ENCODE measurements at places on chromosomes 11 and 22.
A peak's percentile ranks its signal among the peaks of the same experiment; 100 is the strongest.

DNA sequence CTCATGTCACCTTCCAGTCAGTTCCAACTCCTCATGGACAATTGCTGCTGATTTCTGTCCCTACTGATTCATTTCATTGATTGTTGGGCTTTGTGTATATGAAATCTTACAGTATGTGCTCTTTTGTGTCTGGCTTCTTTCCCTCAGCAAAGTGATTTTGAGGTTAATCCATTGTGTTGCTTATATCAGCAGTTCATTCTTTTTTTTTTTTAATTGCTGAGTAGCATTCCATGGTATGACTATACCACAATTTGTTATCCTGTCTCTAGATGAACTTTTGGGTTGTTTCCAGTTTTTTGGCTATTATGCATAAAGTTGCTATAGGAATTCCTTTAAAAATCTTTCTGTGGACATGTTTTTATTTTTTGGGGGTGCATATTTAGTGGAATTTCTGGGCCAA is 59.9 kb downstream of the NXPE1 start:
- no peak for DNase-seq

DNA sequence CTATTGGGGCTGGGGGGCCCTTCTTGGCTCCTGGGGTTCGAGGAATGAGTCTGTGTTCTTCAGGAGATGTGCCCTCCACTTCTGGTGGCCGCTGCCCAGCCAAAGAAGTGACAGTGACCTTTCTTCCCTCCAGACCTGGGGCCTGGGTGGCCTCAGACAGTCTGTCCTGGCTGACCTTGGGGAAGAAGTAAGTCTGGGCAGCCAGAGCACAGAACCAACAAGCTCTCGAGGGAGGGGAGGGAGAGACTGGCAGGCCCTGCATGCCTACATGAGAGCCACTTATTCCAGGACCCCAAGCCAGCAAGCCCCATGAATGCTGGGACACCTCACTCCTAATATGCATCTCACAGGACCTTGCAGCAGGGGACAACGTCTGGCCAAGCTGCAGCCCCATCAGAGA is 27.1 kb upstream of the STK33 start:
- DNase-seq: no peak

GRCh38 chr11:2483426-2483825 is 38.6 kb downstream of the KCNQ1 start:
- DNase-seq: no peak

DNA sequence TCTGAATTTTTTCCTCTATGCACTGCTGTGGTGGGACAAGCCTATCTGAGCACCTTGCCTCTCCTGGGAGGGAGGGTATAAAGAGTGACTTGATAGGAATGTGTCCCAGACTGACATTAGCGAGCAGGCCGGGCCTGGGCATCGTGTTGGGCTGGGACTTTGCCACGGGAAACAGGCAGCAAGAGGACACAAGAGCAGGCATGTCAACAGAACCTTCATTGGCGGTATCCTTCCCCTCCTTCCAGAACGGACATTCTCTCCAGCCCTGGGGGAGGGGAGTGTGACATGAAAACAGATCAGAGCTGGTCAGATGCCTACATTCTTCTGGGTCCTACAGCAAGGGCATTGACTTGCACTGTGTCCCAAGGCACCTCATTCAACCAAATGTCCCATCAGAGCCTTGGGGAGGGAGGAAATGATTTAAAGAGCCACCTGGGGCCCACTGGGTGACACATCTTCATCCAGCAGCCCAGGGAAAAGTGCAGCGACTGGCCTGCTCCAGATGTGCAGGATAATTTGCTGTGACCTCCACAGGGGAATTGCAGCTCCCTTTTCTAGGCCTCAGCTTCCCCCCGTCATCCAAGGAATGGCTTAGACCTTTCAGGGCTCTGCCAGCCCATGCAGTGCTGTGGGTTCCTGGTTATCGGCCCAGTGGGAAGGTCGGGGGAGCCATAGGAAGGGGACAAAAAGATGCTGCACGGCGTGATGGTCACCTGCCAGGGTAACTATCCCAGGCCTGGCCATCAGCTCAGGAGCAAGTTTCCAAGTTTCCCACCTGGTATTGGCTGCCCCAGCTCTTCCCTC is 21.8 kb upstream of the UVRAG start:
- DNase-seq: no peak

DNA sequence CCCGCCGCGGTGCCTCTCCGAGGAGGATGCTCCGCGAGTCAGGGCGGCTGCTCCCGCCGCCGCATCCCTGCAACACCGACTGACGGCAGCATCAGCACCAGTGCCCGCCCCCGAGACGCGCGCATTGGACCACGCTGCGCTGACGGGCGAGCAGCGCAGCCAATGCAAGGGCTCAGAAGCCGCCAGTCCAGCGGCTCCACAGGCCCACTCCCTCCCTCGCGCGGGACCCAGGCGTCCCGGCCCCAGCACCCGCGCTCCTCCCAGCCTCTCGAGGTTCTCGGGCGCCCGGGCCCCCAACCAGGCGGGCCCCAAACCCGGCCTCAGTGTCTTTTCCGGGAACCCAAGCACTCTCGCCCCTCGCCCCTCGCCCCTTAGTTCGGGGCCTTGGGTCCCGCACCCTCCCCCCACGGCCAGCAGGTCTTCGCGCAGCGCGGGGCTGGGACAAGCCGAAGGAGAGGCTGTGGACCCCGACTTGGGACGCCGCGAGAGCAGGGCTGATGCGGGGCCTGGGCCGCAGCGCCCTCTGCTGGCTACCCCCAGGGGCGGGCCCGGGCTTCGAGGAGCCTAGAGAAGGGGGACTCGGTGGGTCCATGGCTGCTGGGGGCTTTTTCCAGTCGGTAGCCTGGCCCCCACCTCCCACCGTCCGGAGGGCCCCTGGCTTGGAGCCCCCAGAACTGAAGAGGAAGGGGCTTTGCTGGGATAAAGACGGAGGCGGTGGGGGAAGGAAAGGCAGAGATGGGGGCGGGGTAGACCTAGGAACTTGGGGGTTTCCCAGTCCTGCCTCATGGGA is at the start of gene NRXN2:
NRXN2 (minus strand) TSS at position 81 of the 790 bp plus-strand sequence. CDS start 9,498 bp downstream, outside the sequence.
- peak; percentile 97 for DNase-seq

GRCh38 chr11:27115051-27115650 is 74.5 kb downstream of the BBOX1 start:
- DNase-seq: no peak

DNA sequence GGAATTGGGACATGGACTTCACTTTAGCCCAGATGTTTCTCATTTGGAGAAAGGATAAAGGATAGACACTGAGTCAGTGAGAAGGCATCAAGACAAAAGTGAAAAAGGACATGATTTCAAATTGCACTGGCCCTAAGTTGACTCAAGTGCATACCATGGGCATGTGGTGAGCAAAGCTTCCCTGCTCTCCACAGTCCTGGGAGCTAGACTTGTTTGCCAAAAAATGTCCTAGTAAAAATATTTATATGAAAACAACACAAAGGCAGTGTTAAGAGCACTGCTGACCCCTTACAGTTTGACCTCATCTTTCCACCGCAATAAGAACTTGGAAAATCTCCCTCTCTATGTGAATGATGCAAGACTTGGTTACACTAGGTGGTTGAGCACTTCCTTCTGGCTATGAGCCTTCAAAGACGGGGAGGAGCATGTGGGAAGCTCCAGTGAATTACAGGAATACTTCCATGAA is 46.5 kb upstream of the FIBIN start:
- DNase-seq: no peak

GRCh38 chr11:1351278-1351937 is 38.3 kb upstream of the BRSK2 start:
- DNase-seq: peak; percentile 12

DNA sequence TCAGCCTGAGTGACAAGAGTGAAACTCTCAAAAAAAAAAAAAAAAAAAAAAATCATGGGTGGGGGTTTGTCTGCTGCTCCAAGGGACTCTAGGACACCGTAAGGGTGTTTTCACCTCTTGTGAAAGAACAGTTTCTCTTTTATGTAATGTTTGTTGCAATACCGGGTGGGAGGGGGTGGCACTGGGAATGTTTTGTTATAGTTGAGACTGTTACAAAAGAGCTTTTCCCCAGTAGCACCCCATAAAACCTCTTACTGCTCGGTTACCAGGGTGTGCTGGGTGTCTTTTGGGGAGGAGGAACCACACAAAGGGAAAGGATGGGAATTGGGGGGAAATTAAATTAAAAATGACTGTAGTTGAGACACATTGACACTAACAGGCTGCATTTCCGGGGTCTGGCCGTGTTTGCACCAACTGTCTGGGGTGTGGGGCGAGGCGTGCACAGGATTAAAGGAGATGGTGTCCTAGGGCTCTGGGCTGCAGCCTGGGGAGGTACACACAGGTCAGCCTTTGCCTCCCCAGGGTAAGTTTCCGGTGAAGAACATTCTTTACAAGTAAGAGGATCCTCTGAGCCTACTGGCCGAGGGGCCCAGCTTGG is 1.6 kb downstream of the NFAM1 start:
- DNase-seq: no peak

DNA sequence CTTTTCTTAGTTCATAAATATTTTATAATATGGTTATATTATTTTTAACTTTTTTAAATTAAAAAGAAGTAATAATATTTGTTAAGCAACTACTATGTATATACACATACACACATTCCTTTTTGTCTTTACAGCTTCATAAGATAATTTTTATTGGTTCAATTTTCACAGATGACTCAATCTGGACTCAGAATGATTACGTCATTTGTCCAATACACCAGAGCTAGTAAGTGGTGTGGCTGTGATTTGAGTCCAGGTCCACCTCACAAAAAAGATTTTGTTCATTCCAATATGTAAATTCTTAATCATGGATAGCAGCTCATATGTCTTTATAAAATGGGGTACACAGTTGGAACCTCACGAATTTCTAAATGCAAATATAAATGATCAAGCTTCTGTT is 1014.5 kb downstream of the DLG2 start:
- DNase-seq: no peak

DNA sequence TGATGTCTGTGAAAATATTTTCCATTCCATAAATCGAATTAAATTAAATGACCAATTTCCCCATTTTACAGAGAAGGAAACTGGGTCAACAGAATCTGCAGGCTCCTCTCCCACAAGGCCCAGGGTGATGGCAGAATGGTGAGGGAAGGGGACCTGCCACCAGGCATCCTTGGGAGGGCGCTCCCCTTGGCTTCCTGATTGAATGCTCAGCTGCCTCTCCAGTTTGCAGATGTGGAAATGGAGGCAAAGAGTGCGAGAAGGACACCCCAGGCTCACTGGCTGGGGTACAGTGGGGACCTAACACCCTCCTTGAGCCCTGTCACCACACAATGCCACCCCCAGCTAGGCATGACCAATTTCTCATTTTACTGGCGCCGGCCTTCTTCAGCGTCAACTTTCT is 28.5 kb upstream of the CSNK1E start:
- DNase-seq: no peak

DNA sequence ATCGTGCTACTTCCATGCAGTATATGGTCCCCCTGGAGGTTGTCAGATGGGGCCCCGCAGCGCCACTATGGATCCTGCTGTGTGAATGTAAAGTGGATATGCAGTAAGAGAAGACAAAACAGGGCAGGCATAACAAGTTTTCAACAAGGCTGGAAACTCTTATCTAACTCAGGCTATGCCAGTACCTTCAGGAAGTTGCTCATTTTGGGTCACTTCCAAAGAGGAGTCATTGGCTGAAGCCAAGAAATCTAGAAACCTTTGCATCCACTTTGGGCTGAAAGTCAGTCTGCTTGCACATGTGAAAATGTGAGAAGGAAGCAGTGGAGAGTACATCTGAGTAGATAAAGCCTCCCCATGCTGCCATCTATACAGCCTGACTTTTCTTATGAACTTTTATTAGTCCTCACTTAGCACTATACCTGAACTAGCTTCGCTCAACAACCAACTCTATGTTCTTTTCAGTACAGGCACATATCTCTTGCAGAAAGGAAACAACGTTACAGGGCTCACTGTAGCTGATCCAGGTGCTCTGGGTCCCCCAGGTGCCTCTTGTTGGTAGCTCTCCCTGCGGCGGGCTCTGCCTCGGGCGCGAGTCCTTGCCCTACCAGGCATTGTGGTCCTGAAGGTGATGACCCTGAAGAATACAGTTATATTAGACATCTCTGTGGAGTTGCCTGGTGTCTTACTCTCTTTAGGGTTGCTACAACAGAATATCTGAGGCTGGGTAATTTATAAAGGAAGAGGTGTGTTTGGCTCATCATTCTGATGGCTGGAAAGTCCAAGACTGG is 12.4 kb downstream of the PIWIL3 start:
- DNase-seq: no peak

GRCh38 chr11:68724293-68724692 is 27.0 kb downstream of the TESMIN start:
- no peak for DNase-seq

- DNase-seq: no peak
Observed at GRCh38 chr11:41720761-41721160, 261.3 kb upstream of the LRRC4C start.

DNA sequence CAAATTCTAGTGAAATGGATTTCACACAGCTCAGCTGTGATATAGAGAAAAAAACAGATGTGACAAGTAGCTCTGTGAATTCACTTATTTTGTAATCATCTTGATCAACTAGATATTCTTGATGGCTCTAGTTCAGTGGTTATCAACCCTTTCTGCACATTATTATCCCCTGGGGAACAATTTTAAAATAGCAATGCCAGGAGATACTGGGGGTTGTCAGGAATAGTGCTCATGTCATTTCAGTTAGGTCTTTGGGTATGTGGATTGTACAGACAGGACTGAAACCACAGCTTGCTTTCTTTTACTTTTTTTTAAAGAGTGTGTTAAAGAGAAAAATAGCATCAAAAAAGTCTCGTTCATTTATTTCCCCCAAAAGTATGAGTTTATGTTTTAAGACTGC is 269.0 kb upstream of the PDGFD start:
- DNase-seq: no peak

DNA sequence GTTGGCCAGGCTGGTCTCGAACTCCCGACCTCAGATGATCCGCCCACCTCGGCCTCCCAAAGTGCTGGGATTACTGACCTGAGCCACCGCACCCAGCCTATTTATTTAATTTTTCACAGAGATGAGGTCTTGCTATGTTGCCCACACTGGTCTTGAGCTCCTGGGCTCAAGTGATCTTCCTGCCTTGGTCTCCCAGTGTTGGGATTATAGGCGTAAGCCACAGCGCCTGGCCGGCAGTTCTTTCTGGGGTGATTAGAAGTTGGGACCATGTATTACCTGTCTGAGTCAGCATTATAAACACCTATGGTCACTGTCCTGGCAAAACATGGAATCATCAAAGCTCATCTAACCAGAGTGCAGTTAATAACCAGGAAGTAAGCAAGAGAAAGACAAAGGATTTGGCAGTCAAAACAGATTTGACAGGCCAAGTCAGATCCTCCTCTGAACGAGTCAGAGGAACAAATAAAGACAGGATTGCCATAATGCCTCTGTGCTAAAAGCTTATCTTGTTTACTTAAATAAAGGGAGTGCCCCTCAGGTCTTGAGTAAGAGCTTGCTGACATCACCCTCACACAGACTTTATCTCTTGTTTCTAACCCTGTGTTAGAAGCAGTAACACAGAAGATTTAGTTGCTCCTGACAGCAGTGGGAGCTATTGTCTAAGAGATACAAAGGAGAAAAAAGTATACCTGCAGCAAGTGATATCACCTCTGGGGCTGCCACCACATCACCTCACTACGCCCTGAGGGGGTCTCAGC is 3.7 kb downstream of the SERPIND1 start:
- DNase-seq: no peak

DNA sequence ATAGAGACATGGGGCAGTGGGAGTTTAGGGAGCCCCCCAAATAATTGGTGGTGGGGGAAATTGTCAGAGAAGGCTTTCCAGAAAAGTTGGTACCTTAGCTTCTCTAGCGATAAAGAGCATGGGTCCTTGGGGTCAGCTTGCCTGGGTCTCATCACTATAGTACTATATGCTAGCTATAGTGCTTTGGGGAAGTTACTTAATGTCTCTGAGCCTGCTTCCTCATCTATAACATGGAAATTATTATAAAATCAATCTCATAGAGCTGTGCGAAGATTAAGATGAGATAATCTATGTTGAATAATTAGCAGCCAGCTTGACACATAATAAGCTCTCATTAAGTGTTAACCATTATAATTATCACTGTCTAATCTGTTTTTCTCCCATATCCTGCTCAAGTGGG is 41.2 kb downstream of the STIM1 start:
- DNase-seq: no peak
